Progenitor cell of endocrine pancreas (in vitro differentiated cells): ENCODE measurements at places on chromosomes 6 and 20. TPM values are rescaled to one million over a fixed set of nuclear protein-coding genes. Genes with fewer than 3 reads are reported as not detected.

DNA sequence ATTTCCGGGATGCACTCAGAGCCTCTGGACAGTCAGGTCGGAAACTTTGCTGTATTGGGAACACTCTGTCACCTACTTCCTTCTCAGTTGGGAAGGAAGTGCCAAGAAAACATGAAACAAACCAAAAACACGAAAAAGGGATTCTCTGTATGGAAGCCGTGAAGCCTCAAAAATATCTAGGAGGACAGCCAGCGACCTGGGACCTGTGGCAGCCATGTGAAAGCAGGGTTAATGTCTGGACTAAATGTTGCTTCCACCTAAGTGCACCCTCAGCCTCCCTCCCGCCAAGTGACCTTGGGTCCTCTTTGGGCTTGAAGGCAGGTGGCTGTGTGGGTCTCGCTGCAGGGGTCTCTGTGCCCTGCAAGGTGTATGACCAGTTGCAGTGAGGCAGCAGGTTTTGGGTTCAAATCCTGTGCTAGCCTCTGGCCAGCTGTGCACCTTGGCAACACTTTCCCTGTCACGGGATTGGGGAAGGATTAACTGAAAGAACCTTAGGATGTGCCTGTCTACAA, 851 bp downstream of the MAVS start:
- DNase-seq: no peak

DNA sequence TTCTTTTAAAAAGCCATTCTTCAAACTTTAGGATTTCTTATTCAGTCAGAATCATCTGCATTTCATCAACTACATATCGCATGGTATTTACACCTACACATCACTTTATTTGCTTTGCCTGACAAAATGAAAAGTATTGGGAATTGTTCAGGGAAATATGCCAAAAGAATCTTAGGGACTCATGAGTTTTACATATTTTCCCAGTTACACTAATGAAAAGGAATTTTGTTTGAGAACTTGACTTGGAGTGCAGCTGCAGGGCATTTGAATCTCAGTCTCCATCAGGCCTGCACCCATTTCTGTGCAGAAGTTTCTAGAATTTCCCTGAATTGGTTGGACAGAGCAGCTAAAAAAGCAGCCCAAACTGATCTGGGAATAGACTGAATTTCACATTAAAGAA, 65.3 kb downstream of the MTHFD1L start:
- DNase-seq: no peak

DNA sequence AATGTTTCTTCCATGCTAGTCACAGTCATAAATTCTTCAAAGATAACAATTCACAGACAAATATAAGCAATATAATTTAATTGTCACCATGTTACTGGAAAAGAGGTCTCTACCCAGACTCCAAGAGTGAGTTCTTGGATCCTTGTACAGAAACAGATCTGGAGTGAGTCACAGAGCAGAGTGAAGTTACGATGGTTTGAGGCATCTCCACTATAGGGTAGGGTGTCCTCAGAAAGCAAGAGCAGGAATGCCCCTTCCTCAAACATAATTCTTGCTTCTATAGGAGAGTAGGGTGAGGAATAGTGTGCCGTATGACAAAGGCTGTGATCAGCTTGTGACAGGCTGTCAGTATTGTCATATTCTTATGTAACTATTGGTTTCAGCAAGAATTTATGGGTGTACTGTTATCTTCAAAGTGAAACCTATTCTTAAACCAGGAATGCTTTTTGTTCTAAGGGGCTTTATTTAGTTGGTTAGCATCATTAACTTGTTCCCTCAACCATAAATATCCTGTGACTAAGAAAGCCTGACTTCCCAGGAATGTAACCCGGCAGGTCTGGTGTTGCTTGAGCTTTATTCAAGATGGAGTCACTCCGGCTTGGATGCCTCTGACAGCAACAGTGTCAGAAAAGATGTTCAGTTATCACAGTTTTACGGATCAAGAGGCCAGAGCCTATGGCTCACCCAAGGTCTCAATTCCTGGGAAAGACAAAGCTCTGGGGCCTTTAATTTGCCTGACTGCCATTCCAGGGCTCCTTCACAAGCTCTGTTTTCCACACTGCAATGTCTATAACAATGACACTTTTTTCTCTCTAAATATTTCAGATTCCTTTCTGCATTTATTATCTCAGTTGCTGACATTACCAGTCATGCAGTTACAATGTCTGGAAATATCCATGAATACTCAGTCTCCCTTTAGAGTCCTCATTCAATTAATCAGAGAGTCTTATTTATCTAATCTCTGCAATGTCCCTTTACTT, 298.6 kb downstream of the C6orf118 start:
- DNase-seq: no peak

DNA sequence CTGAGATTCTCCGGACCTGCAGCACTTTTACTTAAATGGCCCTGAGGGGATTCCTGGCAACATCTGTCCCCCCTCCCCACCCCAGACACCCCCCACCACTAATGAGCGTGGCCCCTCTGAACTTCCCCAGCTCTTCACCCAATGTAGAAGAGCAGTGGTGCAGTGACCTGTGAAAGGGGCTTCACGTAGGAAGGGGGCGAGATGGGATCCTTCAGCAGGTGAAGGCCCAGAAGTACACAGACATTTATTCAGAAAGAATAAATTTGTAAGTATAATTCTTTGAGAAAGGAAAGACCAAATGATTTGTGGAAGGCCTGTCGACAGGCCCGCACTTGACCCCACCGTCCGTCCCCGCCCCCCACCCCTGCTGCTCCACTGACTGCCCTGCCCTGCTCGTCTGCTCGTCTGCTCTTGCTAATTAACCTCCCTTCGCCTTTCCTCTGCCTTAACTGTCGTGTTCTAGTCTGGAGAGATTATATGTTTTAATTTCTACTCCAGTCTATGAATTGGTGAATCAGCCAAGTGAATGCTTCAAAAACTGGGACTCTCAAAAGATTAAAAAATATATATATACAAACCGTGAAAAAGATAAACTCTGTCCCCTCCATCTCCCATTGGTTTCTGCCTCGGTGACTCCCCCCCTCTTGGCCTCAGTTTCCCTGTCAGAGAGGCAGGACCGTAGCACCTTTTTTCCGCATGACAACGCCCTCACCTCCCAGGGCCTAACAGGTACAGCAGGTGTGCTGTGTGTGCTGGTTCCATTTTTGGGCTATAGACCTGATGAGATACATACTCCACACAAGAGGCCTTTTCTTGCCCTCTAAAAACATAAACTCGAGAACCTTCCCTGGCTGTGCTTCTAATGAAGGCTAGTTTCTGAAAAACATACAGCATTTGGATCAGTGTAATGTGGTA, 49.2 kb downstream of the GNAS start:
- no peak for DNase-seq

DNA sequence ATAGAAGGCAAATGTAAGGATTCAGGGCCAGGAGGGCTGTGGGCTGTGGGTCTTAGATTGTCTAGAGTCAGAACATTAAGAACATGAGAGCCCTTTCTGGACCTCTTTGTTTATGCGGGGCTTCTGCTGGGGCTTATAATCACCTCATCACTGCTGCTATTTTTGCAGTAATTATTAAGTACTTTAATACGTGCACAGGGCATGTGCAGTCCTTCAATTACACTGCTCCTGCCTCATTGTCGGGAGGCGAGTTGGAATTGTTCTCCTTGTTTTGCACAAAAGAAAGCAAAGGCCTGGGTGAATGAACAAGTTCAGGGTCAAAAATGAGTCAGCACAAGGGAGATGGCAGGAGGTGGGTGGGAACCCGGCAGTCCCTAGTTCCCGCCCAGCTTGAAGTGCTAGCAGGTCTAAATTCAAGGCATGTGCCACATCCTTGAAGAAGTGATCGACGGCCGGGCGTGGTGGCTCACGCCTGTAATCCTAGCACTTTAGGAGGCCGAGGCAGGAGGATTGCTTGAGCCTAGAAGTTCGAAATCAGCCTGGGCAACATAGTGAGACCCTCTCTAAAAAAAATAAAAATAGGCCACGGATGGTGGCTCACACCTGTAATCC, 34.4 kb upstream of the PTPN1 start:
- no peak for DNase-seq

GRCh38 chr20:33896509-33896908, 85.4 kb downstream of the CHMP4B start:
- DNase-seq: no peak

DNA sequence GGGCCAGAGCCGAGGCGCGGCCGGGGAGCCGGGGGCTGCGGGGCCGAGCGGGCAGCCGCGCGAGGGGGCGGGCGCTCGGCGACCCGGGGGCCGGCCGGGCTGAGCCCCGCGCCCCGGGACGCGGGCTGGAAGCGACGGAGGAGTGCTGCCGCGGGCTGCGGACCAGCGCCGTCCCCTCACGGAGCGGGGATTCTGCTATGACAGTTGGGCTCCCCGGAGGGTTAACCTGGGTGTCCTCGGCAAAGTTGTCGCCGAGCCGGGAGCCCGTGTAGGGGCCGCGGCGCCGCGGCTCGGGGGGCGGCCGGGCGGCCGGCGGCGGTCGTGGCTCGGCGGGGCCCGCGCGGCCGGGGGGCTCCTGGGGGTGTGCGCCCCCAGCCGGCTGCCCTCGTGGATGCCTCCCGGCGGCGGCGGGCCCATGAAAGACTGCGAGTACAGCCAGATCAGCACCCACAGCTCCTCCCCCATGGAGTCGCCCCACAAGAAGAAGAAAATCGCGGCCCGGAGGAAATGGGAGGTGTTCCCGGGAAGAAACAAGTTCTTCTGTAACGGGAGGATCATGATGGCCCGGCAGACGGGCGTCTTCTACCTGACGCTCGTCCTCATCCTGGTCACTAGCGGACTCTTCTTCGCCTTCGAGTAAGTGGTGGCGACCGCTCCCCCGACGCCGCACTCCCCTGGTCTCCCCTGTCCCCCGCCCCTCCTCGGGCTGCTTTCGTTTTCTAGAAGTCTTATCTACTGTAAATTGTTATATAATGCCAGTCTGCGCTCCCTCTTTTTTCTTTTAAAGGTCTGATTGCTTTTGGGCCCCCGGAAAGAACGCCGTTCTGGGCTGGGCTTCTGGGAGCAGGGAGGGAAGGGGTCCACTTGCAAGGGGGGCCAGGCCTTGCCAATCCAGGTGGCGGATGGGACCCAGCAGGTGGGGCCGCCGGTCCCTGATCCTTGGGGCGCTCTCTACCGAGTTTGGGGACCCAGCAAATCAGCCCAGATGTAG, 936 bp downstream of the ZDHHC14 start:
- DNase-seq: peak; percentile 36

DNA sequence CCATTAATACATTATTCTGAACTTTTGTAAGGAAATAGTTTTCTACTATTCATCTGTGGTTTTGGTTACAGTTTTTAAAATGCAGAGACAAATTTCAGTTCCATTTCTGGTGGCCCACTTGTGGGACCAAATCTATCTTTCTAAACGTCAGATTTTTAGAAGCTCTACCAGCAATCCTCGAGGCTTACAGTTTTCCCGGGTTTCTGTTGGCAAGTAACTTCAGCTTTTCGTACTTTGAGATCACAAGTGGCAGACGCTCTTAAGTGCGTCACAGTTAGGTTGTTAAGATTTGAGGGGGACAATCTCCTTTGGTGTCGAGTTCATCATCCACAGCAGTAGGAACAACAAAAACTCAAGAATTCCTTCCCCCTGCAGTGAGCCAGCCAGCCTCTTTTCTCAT, 60.0 kb downstream of the JARID2 start:
- no peak for DNase-seq

GRCh38 chr6:157763129-157763903, 59.7 kb upstream of the SNX9 start:
- no peak for DNase-seq

- no peak for DNase-seq
Measured at GRCh38 chr6:80316686-80317231, 210.3 kb downstream of the BCKDHB start.

DNA sequence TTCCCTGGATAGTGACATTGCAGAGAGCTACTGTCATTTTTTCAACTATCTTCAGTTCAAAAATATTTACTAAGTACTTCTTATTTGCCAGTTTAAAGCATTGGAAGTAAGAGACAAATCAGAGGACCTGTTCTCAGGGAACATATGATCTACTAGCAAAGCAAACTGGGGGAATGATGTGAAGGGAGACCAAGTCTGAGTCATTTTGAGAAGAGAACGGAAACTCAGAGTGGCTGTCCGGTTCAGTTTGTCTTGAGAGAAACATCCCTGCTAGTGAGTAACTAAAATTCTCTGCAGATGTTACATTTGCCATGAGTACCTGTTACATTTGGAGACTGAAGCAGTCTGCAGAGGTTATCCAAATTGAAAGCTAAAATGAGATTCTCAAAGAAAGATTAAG, 118.3 kb downstream of the KCNQ5 start:
- no peak for DNase-seq

DNA sequence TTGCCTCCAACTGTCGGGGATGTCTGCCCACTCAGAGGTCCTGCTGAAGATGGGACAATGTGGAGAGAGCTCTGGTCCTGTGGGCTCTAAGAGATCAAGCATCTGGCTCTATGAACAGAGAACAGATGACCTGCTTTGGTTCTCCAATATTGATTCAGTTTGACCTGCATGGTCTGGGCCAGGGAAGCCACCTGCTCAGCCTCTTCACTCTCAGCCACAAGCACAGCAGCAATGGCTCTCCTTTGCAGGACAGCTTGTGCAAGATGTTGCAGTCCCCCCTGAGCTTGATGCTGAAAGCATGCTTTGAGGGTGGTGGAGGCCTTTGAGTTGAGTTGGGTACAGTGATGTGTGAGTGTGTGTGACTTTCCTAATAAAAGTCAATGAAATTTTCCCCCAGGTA, 18.6 kb upstream of the MCM3 start:
- DNase-seq: no peak

DNA sequence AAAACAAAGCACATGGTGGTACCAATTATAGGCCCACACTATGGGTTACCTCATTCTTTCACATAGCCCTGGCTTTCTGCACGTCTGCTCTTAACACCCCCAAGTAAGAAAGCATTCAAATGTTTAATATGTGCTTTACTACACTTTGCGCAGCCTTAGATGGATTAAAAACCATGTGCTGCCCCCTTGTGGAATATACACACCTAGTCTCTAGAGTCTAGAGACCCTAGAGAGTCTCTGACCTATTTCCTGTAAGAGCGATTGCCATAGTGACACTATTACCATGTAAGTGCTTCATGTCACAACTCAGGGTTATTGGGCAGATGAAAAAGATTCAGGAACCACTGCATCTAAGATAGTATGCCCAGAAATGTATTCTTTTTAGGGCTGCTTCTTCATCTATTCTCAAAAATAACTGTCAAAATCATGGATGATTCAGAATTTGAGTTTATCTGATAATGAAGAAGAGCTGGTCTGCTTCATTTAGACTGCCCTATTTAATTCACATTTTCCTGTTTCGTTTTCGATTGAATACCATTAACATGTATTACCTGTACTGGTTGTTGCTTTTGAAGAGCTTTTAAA, 186.3 kb downstream of the ADGB start:
- no peak for DNase-seq

GRCh38 chr20:60102665-60103210, 144.5 kb downstream of the CDH26 start:
- DNase-seq: no peak

- no peak for DNase-seq
Measured at GRCh38 chr20:362271-363254, 15.7 kb downstream of the NRSN2 start.

GRCh38 chr20:16432466-16433292, 140.6 kb downstream of the KIF16B start:
- no peak for DNase-seq

The BIRC7 gene
- not detected in 2 replicates for total RNA-seq

The RIPPLY2 gene
- total RNA-seq: not detected in 2 replicates

The SOBP gene
- total RNA-seq: 15.4 and 17.0 TPM in 2 replicates

The RAET1G gene
- total RNA-seq: not detected in 2 replicates

The CENPW gene
- 22.5 and 26.9 TPM in 2 replicates for total RNA-seq

The CTAGE9 gene
- total RNA-seq: not detected in 2 replicates

The HMGCLL1 gene
- 0.96 and 1.8 TPM in 2 replicates for total RNA-seq

The MGME1 gene
- total RNA-seq: 20.3 and 24.6 TPM in 2 replicates

The FAM209B gene
- not detected in 2 replicates for total RNA-seq
